ENCODE measurements at places on chromosomes 1 and 21.

GRCh38 chr1:111212634-111213335, 12.3 kb upstream of the DENND2D start:
- DNase-seq, result no peak

DNA sequence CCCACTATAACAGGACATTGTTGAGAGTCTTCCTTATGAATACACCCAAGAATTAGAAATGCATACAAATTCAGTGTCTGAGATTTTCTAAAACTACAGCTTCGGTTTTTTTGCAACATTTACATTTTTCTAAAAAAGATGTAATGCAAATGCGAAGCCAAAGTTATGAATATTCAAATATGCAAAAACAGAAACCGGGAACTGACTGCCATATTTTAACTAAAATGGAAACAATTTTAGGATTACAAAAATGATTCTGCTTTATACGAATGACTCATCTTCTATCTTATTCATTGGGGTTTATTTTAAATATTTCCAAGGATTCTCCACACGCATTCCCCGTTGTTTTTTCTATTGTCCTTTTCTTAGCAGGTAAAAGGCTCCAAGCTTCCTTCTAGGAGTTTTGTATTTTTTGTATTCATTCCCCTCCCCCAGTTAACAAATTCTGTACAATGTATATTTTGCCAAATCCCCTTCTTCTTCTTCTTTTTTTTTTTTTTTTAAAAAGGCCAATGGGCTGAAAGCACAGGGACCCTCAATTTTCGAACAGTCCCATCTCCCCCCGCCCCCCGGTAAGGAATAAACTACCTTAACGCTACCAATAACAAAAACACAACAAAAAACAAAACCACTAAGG, 1.0 kb downstream of the ARPC5 start:
- DNase-seq, result no peak

DNA sequence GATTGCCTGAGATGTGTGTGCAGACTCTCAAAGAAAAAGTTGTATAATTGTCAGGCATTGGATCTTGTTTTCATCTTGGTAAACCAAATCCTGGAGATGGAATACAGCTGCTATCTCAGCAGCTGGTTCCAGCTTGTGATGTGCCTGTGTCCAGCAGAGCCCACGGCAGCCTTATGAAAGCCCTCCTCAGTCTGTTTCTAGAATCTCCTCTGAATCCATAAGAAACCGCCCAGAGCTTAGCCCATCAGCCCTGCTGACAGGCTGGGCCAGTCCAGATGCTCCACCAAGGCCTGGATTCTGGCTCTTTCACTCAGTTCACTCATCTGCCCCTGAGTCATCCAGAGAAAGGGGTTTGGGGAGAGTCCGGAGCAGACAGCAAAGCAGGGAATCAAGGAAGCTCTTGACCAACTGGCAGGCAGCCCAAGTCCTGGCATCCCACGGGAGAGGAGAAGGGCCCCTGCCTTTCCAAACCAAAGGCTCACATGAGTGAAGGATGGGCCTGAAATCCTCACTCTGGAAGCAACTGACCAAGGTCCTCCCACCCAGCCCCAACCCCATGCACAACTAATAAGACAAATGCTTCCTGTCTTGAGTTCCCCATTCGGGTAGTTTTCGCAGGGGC, 45.7 kb downstream of the NAV1 start:
- DNase-seq, result peak; percentile 85

DNA sequence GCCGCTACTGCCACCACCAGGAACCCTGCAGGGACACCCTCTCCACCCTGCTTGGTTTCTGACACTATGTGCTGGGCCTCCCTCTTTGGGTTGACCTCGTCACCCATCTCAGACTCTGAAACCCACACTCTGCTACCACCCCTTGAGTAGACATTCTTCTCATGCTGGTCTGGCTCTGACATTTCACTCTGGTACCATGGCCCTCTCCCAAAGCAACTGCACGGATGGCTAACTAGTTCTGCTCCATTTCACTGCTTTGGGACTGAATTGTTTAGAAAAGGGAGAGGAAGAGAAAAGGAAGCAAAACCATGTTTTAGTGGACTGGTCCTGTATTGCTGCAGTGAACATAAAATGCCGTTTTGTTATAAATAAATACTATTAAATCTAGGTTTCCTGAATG, 137.8 kb downstream of the KCNK2 start:
- DNase-seq, result no peak

GRCh38 chr1:162023547-162024501, at the start of gene OLFML2B:
TSS of gene OLFML2B (minus strand) at chr1:162023869. CDS start at chr1:162023430, 439 bp downstream.
- DNase-seq, result no peak

DNA sequence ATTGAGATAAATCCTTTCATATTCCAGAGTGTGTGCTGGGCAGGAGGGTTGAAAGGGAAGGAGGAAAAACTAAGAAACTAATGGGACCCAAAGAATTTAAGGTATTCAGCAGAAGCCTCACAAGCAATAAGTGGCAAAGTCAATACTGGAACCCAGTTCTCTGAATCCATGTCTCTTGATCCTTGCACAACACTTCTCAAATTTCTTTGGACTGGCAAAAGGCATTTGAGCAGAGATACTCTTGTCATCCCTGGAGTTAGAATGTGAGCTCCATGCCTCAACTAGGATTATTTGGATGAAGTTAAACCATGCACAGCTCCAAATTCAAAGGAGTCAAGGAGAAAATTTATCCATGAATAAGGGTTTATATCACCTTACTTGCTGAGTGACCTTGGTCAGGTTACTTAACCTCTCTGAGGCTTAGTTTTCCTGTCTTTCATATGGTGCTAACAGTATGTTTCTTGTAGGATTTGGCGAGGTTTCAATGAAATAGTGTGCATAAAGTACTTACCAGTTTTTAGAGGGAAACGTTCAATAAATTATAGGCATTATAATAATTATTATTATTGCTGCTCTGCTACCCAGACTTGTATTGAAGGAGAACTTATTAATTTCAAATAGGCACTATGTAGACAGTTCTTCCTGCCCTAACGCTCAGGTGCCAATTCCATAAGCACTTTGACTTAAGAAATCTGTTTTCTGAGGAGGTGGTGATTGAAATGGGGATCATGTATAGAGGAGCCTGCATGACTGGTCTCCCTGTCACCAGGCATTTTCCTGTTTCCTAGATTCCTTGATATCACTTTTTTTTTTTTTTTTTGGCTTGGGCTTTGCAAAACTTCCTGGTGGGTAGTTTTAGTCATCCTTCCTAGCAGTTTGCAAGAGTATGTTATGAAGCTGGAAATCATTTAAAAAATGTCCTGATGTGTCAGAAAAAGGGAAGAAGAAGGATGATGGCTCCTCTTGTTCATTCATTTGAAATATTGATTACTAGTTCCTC, 125.0 kb upstream of the JUN start:
- no peak for DNase-seq

DNA sequence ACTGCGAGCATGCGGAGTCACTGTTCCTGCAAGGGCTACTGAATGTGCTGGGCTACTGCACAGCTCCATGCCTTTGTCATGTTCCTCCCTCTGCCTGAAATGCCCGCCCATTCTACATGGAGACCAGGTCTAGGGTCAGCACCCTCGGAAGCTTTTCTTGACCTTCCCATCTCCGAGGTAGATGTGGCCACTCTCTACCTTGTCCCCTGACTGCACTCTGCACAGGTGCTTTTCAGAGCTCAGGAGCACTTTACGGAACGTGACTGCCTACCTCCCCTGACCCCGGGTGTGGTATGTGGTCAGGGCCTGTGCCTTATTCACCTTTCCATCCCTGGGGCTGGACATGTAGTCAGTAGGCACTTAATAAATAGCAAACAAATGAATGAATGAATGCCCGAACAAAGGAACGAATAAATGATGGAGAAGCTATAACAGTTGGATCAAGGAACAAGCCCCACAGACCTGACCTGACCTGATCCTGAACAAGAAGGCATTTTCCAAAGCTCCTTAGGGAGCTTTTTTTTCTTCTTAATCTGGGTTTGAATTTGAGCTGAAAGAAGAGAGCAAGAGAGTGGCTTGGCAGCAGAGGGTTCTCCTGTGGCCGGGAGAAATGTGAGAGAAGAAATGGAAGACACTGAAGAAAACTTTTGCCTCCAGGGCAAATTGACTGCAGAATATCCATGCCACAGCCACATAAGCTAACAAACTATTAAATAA, 7.9 kb downstream of the RD3 start:
- no peak for DNase-seq

GRCh38 chr1:6984536-6984935, 199.3 kb downstream of the CAMTA1 start:
- DNase-seq, result no peak

GRCh38 chr1:7606096-7606495, 165.0 kb upstream of the VAMP3 start:
- DNase-seq, result no peak

- no peak for DNase-seq
Measured at GRCh38 chr1:218717575-218717974, 372.4 kb downstream of the TGFB2 start.

DNA sequence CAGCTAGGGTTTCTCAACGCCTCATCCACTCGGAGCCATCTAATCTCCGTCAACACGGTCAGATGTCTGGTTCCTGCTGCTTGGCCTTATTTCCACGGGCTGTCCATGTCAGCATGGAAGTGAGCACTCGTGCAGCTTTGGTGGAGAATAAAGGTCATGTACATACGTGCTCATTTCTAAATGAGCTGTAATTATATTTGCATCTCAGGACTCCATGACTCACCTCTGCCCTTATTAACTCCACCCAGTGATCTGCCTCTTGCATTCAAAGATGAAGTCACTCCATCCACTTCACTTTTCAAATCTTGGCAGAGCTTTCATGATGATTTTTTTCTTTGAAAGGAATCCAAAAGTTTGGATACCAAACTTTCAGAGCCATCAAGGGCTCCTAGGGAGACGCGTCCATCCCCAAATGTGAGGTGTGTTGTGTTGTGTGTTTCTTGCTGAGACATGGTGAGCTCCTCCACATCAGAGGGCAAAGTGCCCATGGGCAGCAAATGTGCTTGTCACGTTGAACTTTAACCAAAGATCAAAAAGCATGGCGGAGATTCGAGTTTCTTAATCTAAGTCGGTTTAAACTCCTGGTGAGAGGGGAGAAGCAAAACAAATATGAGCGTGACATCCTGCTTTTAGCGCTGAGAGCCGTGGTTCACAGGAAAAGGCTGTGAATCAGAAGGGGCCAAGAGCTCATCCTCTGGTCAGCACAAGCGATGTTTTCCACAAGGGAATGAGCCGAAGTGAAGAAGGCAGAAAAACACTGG, 68.6 kb upstream of the ERRFI1 start:
- DNase-seq, result no peak

DNA sequence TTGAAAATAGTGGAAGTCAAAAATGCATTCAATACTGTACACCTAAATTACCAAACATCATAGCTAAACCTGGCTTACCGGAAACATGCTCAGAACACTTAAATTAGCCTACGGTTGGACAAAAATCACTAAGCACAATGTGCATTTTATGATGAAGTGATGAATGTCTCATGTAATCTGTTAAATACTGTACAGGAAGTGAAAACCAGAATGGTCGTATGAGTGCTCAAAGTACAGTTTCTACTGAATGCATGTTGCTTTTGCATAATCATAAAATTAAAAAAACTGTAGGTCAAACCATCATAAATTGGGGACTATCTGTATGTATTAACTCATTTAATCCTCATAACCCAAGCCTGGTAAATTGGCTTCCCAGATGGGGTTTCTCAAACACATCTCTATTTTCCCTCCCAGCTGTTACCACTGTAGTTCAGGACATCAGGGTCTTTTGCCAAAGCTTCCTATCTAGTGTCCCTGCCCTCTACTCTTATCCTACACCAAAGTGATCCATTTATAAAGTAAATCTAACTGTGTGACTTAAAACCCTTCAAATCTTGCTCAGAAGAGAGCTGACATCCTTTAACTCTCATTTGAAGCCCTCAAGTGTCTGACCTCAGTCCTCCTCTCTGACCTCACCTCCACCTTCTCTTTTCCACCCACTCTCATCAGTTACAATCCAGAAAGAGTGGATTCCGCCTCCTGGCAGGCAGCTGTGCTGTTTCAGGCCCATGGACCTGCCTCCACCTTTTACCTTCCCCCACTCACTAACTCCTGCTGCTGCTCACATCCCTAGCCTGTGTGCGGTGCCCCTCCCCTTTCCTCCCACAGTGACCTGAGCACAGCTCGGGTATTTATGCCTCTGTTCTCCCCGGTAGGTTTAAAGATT, 356.4 kb upstream of the ST6GALNAC5 start:
- peak; percentile 23 for DNase-seq

GRCh38 chr1:59901770-59902388, 24.7 kb downstream of the CYP2J2 start:
- no peak for DNase-seq

GRCh38 chr1:147599362-147600118, 58.2 kb downstream of the BCL9 start:
- DNase-seq, result peak; percentile 96

DNA sequence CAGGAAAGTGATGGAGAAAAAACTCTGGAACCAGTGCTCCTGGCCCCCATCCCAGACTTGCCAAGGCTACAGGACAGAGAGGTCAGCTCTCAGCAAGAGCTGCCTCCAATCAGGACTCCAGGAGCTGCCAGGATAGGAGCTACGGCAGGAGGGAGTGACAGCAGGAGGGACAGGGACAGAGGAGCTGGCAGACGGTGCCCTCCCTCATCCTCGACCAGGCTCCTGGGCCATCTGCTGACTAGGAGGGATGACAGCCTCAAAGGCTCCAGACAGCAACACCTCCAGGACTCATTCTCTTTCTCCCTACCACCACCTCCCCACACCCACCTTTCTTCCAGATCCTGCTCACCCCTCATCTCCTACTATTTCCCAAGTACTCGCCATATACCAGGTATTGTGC, 22.7 kb downstream of the DLGAP3 start:
- DNase-seq, result no peak

GRCh38 chr1:150514260-150514659, 1.3 kb upstream of the FALEC start:
- DNase-seq, result no peak

- no peak for DNase-seq
Measured at GRCh38 chr21:31612894-31613785, 46.4 kb upstream of the SOD1 start.

- no peak for DNase-seq
Measured at GRCh38 chr1:51313268-51313852, 17.0 kb downstream of the TTC39A start.

GRCh38 chr1:174408146-174408545, 39.6 kb upstream of the GPR52 start:
- DNase-seq, result no peak

GRCh38 chr1:226644541-226645176, 94.4 kb downstream of the ITPKB start:
- DNase-seq, result no peak

DNA sequence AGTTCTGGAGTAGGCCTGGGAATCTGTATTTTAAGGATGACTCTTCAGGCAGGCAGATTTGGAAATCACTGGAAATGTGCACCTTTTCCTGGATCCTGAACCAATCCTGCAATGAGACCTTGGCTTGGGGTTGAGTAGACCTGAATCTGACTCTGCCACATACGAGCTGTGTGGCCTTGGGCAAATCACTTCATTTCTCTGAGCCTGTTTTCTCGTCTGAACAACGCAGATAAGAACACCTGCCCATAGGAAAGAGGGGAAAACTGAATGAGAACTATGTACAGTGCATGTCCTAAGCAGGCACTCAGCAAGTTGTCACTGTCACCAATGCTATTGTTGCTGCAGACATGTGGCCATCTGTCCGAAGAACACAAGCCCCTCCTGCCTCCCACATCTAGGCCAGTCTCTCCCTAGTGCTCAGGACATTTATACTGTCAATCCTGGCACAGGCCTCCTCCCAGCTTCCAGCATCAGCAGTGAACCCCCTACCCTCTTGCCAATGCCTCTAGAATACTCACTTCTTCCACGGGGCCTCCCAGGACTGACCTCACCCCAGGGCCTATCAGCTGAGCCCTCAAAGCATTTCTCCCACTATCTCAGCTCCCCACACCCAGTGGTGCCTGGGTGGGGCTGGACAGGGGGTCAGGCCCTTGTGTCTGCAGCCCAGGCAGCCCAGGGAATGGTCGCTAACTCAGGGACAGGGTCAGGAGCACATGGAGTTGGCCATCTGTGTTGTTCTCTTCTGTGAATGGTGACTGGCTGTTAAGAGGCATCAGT, 88.8 kb upstream of the ZBTB40 start:
- no peak for DNase-seq
